ENCODE measurements at places on chromosomes 3 and 15.

- no peak for DNase-seq
These were observed 25.3 kb upstream of the NR2C2 start for GRCh38 chr3:14921811-14922705.

DNA sequence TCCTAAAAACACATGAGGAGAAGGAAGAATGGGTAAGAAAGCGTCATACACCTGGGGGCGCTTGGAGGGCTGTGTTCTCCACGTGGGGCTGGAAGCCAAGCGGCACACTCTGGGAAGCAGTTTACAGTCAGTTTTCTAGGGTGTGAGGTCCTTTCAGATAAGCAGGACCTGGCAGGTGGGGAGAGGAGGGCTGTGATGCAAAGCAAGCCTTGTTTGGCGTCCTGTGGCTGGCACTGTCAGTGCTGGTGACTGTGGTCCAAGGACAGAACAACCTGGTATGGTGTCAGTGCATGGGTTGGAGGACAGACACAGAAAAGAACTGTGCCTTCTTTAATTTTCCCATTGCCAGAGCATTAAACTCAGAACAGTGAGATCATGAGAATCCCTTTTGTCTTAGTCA, 260.7 kb upstream of the NR2E3 start:
- DNase-seq, result no peak

DNA sequence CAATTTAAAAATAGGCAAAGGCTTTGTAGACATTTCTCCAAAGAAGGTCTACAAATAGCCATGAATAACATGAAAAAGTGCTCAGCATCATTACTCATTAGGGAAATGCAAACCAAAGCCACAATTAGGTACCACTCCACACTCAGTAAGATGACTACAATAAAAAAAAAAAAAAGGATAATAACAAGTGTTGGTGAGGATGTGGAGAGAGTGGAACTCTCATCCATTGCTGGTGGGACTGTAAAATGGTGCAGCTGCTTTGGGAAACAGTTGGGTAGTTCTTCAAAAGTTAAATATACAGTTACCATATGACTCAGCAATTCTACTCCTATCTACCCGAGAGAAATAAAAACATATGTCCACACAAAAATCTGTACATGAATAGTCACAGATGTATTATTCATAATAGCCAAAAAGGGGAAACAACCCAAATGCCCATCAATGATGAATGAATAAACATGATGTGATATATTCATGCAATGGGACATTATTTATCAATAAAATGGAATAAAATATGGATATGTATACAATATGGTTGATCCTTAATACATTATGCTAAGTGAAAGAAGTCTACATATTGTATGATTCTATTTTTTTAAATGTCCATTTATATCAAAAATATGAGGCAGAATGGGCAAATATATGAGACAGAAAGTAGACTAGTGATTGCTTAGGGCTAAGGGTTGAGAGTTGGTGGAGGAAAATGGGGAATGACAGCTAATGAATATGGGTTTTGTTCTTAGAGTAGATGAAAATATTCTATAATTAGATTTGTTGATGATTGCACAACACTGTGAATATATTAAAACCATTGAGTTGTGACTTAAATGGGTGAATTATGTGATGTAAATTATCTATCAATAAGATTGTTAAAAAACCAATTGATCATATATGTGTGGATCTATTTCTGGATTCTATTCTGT, 66.1 kb upstream of the SMAD3 start:
- DNase-seq, result no peak

- no peak for DNase-seq
These were observed 57.6 kb downstream of the CLDN11 start for GRCh38 chr3:170476291-170476690.

DNA sequence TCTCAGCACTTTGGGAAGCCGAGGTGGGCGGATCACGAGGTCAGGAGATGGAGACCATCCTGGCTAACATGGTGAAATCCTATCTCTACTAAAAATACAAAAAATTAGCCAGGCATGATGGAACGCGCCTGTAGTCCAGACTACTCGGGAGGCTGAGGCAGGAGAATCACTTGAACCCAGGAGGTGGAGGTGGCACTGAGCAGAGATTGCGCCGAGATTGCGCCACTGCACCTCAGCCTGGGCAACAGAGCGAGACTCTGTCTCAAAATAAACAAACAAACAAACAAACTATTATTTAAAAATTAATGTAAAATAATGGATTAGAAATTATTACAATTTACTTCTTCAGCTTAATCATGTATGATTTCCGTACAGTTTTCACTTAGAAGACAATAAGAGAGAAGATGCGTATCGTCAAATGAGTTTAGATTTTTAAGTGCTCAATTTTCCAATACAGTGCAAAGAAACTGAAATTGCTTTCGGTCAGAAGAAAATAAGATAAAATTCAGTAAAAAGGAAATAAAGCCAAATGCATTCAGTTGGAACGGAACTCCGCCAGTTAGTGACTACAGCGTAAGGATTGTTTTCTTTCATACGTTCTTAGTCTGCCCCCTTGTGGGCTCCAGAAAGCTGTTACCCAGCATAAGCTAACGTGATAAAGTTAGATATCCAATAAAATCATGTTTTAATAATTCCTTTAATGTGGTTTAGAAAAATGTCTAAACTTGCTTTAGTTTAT, 24.8 kb downstream of the AADAC start:
- DNase-seq, result peak; percentile 31

DNA sequence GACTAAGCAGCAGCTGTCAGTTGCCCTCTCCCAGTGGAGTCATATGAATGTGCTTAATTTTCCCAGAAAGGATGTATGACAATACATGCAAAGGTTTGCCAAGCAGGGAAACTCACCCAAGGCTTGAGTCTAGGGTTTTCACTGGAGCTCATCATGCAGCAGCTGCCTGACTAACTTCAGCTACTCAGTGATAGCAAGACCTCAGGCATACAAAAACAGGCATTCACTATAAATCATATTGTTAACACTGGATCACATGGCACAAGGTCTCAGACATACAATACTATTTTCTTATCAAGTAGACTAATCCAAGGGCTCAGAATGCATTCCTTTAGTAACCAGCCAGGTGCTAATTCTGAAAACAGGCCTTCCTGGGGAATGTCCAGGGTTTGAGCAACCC, 85.0 kb upstream of the STAC start:
- no peak for DNase-seq

DNA sequence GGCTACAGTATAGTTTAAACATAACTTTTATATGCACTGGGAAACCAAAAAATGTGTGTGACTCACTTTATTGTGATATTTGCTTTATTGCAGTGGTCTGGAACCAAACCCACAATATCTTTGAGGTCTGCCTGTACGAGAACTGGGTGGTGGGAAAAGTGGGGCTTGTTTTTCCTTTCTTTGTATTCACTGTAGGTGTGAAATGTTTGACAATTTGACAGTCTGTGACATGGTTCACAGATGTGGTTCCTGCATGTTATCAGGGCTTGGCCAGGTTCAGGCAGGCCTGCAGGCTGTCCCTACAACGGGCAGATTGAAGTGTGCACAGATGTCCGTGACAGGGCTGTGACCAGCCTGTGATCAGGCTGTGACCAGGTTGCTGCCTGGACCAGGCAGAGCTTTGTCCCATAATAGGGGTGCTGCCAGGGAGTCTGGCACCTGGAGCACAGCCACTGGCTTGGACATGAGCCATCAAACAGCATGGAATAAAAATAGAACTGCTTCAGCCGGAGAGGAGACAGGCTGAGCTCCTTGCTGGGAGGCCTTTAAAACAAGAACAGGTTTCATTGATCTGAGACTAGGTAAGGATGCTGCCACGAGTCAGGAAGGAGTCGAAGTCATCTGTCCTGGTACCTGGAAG, 61.0 kb downstream of the KLF13 start:
- DNase-seq, result peak; percentile 86

DNA sequence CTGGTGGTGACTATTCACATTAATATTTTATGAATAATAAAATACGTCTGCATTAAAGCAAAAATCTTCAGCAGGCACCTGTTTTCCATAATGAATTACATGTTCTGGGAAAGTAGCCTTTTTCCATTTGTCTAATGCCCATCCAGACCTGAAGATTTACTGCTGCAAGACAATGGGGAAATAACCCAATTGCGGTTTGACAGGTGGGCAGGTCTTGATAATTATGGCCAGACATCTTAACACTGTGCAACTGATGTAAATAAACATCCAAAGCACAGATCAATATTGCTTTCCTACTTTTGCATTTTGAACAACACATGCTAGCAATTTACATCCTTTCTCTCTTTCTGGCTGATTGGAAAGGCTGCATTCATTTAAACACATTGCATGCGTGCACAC, 173.9 kb downstream of the MEIS2 start:
- no peak for DNase-seq

- no peak for DNase-seq
These were observed 208.5 kb downstream of the LPP start for GRCh38 chr3:188362405-188362831.

Data from SK-N-SH (cell line).